ENCODE measurements at places on chromosomes 11 and 22. TPM values are rescaled to one million over a fixed set of nuclear protein-coding genes. Genes with fewer than 3 reads are reported as not detected.

DNA sequence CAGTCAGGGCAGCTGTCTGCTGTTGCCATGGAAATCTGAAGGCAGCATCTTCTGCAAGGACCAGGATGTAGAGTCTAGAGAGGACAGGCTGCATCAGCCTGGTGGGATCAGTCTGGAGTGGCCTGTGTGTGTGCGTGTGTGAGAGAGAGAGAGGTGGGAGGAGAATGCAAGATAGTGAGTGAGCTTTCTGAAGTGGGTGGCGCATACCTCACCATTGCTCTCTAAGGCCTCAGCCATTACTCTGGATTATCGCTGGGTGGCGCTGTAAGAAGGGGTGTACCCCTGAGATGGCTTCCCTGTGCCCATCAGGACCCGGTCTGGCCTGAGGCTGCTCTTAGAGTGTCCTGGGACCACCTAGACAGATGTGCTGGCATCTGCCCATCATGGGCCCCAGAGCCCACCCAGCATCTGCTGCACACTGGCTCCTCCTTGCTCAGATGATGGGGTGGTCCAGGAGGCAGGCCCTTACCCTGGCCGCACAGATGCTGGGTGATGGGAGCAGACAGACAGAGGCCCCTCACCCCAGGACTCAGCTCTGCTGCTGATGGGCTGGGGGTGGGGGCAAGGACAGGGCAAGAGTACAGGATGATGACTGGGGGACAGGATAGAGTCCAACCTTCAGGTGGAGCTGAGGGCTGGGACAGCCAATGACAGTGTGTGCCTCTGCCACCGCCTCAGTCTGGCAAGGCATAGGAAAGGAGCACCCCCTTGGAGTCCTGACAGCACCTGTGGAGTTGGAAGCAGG lies 25.7 kb upstream of the TUB start:
- ATAC-seq, result peak; percentile 92

OR52I1 gene
- 0.38 TPM for total RNA-seq

PRR33 gene
- total RNA-seq, result 1.1 TPM

GRCh38 chr11:61630089-61630488 lies 49.2 kb upstream of the SYT7 start:
- peak; percentile 24 for ATAC-seq

- ATAC-seq, result peak; percentile 75
These were observed 8.2 kb downstream of the TMPRSS5 start for GRCh38 chr11:113697756-113698407.

DNA sequence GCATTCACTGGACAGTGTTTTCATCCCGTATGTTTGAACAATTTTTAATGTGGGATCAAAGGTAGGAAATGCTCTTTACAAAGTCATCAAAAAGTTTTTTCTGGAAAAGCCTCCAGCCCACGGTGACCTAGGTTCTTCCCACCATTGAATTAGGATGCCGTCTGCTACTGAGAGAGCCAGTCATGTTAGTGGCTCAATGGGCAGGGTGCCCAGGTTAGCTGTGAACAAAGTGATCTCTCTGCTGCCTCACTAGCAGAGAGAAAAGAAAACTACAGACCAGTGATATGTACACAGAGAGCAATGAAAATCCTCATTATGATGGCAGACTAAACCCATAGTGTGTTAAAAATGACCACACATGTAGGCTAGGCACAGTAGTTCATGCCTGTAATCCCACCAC lies 32.4 kb downstream of the KCNQ1 start:
- ATAC-seq, result no peak

DNA sequence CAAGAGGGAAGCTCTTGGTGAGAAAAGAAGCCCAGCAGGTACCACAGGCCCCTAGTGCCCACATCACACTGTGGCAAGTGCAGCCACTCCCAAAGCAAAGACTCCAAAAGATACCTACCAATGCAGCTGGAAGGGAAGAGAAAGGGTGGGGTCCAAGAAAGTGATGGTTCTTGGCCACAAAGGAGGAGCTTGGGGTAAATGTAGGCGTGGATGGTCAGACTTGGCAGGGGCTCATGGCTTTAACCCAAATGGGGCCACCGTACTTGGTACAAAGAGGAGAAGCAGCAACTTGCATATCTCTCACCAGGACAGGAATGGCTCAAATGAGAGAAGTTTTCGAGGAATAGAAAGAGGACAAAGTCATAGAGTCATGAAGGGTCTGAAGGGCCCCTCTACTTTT lies 4.8 kb downstream of the MAP3K11 start:
- no peak for ATAC-seq

BRSK2 gene
- total RNA-seq, result 37.9 TPM

PATE4 gene
- total RNA-seq, result 1.3 TPM

DNA sequence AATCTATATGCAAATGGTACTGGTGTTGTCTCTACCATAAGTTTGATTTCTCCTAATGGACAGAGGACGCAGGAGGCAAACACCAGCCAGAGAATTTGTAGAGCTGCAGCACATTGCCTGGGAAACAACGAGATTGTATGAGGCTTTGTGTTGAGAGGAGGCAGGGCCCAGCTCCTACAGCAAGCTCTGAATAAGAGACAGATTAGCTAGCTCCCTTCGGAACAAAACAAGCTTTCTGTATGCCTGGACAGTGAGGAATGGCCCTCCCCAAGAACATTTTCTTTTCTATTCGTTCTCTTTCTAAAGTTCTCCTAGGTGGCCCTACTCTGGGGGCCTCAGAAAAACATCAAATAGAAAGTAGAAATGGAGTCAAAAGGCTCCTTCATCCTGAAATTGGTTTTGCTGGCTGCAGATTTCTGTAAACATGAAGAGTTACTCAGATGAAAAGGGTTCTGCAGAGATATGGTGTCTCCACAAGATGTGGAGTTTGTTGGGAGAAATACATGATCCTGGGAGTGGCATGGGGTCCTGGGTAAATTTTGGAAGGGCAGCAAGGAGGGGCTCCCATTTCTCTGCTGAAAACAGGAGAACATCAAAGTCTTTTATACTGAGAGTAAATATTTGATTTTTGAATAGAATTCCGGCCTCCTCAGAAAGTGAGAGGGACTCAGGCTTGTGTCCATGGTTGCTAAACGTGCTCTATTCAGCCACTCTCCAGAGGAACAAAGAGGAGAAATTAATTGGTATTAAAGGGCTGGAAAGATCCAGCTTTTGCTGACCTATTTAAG lies 6.8 kb upstream of the HEPACAM start:
- peak; percentile 78 for ATAC-seq

BLID gene
- 5.8 TPM for total RNA-seq

- peak; percentile 84 for ATAC-seq
These were observed 52.0 kb upstream of the CHRNA10 start for GRCh38 chr11:3723014-3723708.

- ATAC-seq, result no peak
These were observed 33.5 kb upstream of the BID start for GRCh38 chr22:17807578-17808410.

DNA sequence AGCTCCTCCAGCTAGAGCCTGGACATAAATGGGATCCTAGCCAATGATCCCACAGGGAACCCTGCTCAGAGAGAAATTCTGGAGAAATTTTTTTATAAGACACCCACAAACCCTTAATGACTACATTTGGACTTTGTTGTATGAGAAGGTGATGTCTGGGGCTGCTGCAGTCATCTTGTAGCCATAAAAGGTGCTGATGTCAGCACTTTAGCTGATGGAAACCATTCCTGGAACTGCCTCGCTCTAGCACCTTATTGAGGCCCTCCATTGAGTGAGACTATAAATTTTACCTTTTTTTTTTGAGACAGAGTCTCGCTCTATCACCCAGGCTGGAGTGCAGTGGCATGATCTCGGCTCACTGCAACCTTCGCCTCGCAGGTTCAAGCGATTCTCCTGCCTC lies 610.7 kb downstream of the OPCML start:
- ATAC-seq, result no peak

GRCh38 chr11:63887386-63887999 lies 29.5 kb downstream of the RCOR2 start:
- ATAC-seq, result no peak

DNA sequence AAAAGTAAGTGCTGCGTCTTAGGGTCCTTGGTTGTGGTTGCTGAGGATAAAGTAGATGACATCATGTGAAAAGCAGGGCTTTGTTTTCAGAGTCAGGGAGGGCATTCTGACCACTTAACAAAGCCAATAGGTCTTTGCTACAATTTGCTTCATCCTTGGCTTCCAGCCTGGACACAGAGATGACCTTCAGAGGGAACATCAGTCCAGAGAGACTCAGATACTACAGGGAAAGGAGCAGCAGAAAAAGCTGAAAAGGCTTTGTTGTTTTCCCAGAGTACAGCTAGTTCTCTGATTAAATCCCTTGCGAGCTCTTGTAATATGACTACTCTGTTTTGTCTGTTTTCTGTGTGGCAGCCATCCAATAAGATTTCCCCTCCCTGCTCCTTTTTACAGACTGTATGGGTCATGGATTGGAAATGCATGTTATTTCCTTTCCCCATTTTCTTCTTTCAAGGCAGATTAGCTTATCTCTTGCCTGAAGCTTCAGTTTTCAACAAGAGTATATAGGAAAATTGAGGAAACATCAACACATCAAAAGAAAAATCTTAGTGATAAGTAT lies 31.9 kb downstream of the ATG13 start:
- ATAC-seq, result peak; percentile 95

CTNND1 gene
- 166 TPM for total RNA-seq

SLC22A9 gene
- not detected for total RNA-seq

RASSF10 gene
- total RNA-seq, result 0.32 TPM

GRCh38 chr22:45090497-45090910 lies 73.2 kb upstream of the NUP50 start:
- peak; percentile 90 for ATAC-seq

DNA sequence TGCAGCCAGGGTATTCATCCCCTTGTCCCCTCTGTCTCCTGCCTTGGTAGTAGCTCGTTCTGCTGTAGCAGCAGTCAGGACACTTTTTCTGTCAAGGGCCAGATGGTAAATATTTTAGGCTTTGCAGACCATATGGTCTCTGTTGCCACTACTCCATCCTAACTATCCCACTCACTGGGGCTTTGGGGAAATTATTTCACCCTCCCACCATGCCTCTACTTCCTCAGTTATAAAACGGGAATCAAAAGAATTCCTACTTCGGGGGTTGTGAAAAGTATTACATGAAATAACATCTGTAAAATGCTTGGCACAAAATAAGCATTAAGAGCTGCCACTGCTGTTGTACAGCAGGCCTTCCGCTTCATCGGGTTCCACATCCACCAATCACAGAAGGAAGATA lies 89.9 kb upstream of the LDLRAD3 start:
- no peak for ATAC-seq

DNA sequence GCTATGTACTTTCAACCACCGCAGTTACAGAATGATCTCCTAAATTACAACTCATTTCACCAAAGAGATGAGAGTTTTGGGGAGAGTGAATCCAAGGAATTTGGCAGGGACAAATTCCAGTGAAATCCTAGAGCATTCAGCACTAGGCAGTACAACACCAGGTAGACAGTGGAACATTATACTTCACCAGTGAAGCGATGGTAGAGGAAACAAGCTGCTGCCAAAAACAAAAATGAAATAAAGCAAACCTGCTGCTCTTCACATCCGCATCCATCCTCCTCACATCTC lies 16.9 kb downstream of the SMCO4 start:
- no peak for ATAC-seq

MEI1 gene
- total RNA-seq, result 2.5 TPM

ACRV1 gene
- 0.10 TPM for total RNA-seq

GAL3ST1 gene
- total RNA-seq, result 0.88 TPM

DNA sequence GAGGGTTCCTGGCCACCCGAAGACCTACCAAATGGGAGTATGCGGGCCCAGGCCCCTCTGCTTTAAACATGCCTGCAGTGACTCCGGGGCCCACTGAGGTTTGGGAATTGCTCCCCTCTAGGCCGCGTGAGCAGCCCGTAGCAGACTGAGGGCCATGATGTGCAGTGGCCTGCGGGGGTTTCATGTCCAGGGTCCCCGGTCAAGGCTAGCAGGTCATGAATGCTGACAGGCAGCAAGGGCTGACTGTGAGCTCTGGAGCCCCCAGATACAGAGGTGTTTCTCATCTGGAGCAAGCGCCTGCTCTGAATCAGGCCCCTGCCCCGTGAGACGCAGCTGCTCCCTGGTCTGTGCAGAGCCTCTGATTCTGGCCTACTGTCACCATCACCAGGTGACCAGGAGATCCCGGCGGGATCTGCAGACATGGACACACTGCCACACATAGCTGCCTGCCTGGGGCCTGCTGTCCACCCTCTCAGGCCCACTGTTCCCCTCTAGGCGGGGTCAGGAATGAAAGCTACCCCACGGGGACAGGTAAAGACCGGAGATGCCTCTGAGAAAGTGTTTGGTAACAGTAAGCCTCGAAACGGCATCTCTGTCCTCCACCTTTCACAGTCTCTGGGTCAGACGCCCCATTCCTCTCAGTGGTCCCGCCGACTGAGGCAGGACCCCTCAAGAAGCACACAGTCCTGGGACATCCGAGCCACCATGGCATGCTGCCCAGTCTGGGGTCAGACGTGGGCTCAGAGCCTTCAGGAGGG lies 73.3 kb downstream of the PARVB start:
- no peak for ATAC-seq

DNA sequence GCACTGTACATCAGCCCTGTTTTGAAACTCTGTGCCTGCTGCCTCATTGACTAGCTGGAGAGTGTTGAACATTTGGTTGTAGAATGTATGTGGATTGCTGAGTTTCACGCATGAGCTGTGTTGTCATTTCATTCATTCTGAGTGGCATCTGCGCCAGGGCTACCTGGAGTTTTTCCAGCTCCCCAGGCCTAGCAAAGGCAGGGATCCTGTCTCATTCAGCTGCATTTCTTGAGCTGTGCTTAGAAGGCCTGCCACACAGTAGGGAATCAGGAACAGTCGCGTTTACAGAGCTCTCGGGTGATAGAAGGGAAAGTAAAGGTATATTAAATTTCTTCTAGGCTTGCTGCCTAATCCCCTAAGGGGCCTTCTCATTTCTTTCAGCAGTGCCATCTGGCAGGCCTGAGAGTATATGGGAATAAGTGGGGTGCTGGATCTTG lies 44.3 kb downstream of the PTPRJ start:
- peak; percentile 20 for ATAC-seq

- peak; percentile 76 for ATAC-seq
These were observed 21.7 kb upstream of the PLAAT3 start for GRCh38 chr11:63635762-63636465.

OR8K1 gene
- total RNA-seq, result not detected

DNA sequence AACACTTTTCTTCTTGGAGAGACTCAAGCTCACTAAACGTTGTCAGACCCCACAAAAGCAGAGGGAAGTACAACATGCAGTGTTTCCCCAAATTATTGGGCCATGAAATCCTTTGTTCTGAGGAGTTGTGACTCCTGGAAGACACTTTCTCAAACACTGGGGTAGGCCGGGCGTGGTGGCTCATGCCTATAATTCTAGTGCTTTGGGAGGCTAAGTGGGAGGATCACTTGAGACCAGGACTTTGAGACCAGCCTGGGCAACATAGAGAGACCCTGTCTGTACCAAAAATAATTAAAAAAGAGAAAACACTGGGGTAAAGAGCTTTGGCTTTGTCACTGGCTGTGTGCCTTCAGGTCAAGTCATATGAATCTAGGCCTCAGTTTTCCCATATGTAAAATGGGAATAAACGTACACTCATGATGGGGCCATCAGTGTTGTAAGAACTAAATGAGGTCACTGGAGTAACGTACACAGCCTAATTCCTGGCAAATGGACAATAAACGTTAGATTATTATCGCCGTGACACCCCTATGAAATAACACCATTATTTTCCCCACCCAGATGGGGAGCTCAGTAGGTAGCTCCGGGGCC lies 92.0 kb downstream of the RRM1 start:
- ATAC-seq, result no peak

All from motor neuron (in vitro differentiated cells).